ENCODE measurements at places on chromosomes 1 and 21. TPM values are rescaled to one million over a fixed set of nuclear protein-coding genes. Genes with fewer than 3 reads are reported as not detected.

GRCh38 chr1:222095606-222096475 is 354.0 kb upstream of the DUSP10 start:
- H3K4me3 ChIP-seq: no peak overlapping the region
- DNase-seq: no peak
- H3K36me3 ChIP-seq: no peaks in the 10 kb centered on the region
- H3K4me1 ChIP-seq: peaks cover 5% of the 10 kb centered on the region

DNA sequence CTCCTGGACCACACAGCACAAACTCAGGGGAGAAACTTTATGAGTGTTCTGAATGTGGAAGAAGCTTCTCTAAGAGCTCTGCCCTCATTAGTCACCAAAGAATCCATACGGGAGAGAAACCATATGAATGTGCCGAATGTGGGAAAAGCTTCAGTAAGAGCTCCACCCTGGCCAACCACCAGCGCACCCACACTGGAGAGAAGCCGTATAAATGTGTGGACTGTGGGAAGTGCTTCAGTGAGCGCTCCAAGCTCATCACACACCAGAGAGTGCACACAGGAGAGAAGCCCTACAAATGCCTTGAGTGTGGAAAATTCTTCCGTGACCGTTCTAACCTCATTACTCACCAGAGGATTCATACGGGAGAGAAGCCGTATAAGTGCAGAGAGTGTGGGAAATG is 22.5 kb downstream of the ZSCAN20 start:
- H3K4me1 ChIP-seq: no peaks in the 10 kb centered on the region
- H3K27me3 ChIP-seq: no peaks in the 10 kb centered on the region
- no peak for DNase-seq

DNA sequence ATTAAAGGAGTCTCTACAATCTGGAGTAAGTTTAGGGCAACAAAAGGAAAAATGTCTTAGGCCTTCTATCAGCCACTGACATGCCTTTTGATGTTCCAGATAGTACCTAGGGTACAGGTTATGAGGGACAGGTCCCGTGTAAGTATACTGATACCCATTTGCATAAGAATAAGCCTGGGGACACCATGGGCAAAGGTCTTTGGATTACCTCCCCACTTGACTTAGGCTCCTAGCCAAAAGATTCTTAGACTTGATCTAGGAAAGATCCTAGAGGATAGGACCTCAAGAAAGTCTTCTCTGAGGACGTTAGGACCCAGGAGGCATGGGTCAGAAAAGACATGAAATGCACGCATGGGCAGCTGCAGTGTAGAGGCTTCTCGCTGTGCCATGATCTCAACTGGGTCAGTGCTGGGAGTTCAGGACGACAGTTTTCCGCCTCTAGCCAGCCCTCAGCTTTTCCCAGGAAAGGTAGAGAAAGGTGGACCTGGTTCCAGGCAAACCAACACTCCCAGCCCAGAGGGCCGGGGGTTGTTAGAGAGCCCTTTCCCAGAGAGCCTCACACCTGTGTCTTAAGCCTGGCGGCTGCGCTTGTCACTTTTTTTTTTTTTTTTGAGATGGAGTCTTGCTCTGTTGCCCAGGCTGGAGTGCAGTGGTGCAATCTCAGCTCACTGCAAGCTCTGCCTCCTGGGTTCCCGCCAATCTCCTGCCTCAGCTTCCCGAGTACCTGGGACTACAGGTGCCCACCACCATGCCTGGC is 26.6 kb downstream of the MSTO1 start:
- no peak overlapping the region for H3K27ac ChIP-seq
- no peak for DNase-seq
- no peaks in the 10 kb centered on the region for H3K4me1 ChIP-seq
- no peaks in the 10 kb centered on the region for H3K36me3 ChIP-seq

DNA sequence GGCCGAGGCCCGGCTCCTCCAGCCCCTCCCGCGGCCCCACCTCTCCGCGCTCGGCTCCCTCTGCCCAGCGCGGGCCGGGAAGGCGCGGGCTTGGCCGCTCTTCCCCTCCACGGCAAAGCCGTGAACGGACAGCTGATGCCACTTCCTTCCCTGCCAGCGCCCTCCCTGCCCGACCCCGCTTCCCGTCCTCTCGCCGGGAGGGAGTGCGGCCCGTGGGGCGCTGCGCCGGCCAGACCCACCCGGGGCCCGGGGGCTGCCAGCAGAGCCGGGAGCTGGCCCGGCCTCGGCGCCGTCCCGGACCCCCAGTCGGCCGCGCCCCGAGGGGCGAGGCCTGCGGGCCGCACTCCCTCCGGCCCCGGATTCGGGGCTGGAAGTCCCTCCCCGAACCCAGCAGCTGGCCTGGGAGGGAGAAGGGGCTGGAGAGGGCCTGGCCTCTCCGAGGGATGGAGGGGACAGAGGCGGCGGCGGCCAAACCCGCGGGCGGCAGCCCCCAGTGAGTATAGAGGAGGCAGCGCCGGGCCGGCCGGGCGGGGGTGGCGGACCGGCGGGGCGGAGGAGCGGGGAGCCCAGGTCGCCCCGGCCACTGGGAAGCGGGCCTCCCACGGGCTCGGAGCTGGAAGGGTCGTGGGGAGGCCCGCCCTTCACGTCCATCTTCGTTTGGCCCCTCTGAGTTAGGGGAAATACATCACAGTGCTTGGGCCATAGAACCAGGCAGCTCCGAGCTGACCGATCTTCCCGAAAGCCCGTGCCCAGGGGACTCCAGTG is at the start of gene KIAA1614:
KIAA1614 (plus strand) TSS at position 97 of the 765 bp plus-strand sequence; CDS start at position 444, 347 bp downstream.
- H3K4me3 ChIP-seq: peak within 1 kb of the TSS; percentile 87
- peaks cover 35% of the 10 kb centered on the region for H3K27me3 ChIP-seq
- H3K27ac ChIP-seq: peak within 1 kb of the TSS; percentile 83
- H3K36me3 ChIP-seq: no peaks in the 10 kb centered on the region

GRCh38 chr1:42930178-42931107 is 28.2 kb downstream of the SLC2A1 start:
- H3K36me3 ChIP-seq: peaks cover 32% of the 10 kb centered on the region
- DNase-seq: no peak
- H3K4me1 ChIP-seq: peaks cover 23% of the 10 kb centered on the region
- no peak overlapping the region for H3K4me3 ChIP-seq
- H3K27ac ChIP-seq: peak overlapping the region; percentile 95

The SYT14 gene
- total RNA-seq: 5.7 TPM

Data from type B pancreatic cell (in vitro differentiated cells).